ENCODE measurements at places on chromosomes 2 and 18. TPM values are rescaled to one million over a fixed set of nuclear protein-coding genes. Genes with fewer than 3 reads are reported as not detected.

The TMEM169 gene
- 0.19 TPM for total RNA-seq

The KCMF1 gene
- total RNA-seq = 50.8 TPM

The CRYBA2 gene
- not detected for total RNA-seq

DNA sequence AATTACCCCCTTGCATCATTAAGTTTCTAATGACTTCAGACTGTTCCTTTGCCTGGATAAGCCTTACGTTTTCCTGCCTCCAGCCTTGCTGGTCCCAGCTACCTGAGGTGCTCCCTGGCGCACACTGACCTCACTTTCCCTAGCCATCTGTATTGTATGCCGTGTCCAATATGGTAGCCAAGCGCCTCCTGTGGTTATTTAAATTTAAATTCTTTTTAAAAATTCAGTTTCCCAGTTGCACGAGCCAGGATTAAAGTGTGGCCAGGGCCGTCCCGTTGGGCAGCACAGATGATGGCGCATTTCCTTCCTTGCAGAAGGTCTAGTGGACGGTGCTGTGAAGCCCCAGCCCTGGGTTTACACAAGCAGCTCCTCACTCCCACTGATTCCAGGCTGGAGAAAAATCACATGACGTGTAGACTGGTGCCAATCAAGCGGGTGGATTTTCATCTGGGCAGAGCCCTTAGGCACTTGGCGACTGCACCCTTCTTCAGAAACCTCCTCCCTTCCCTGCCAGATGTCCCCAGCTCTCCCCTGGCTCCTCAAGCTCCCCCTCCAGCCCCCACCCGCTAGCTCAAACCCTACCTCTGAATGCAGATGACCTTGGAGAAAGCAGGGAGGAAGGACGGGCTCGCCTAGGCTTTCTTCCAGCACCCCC lies 33.9 kb downstream of the ACKR3 start:
- no peak for DNase-seq

GRCh38 chr2:214902286-214902685 lies 92.8 kb upstream of the BARD1 start:
- DNase-seq = no peak

- no peak for DNase-seq
Observed at GRCh38 chr2:71617266-71617665, 163.9 kb downstream of the DYSF start.
